ENCODE measurements at places on chromosomes 7 and 10.

- DNase-seq, result no peak
Observed at GRCh38 chr10:112262546-112262945, 20.7 kb upstream of the TECTB start.

DNA sequence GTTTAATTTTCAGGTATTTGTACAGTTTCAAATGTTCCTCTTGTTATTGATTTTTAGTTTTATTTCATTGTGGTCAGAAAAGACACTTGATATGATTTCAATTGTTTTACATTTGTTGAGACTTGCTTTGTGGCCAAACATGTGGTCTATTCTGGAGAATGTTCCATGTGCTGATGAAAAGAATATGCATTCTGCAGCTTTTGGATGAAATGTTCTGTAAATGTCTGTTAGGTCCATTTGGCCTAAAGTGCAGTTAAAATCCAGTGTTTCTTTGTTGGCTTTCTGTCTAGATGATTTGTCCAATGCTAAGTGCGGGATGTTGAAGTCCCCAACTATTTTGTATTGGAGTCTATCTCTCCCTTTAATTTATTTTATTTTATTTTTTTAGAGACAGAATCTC, 70.5 kb downstream of the ZNF503 start:
- DNase-seq, result no peak

DNA sequence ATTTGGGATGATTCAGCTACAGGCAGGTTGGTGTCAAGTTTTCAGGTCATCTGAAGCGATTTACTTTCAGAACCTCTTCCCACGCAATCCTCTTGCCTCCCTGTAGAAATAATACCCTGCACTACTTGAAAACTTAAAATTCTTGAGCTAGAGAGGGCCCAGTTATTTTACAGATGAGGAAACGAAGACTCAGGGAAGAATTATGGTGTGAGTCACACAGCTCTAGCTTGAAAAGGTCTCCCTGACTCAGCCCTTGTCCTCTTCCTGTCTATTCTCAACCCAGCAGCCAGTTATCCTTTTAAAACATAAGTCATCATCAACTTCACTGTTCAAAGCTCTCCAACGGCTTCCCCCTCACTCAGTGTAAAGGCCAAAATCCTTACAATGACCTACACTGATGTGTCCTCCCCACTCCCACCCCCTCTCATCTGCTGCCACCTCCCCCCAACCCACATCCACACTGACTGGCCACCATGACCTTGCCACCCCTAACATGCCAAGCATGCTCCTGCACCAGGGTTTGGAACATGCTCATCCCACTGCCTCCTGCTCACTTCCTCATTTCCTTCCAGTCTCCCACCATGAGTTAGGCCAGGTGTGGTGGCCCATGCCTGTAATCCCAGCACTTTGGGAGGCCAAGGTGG, 3.4 kb downstream of the DNMBP start:
- no peak for DNase-seq

- DNase-seq, result no peak
Observed at GRCh38 chr7:76424413-76425111, at the start of gene ZP3. ZP3 (plus strand) TSS chr7:76424950; CDS start chr7:76424965, 15 bp downstream.

DNA sequence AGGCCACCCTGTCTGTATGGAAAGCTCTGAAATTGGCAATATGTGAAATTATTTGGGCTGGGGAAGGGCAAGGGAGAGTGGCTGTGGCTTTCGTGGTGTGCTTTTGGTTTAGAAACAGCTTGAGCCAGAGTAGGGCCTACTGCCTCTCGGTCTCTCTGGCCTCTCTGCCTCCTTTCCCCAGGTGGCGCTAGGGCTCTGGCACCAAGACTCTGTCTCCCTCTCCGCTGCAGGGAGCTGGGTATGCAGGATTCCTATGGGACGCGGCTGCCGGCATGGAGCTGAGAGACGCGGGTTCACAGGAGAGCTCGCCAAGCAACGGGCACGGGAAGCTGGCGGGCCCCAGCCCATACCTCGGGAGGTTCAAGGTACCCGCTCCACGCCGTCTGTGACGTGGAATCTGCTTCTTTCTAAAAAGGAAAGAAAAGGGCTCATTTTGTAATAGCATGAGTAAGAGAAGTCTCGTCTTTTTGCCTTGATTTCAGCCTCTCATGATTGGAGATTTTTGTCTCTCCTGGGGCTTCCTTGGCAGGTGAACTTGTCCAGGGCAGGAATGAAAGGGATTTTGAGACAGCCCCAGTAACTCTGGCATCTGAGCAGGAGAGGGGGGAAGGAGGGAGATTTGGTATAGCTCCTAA, 105.1 kb upstream of the ANLN start:
- peak; percentile 26 for DNase-seq

- DNase-seq, result no peak
Observed at GRCh38 chr10:31058795-31059703, 27.4 kb upstream of the ZNF438 start.

GRCh38 chr7:27172823-27173510, 1.2 kb downstream of the HOXA10 start:
- DNase-seq, result no peak

- DNase-seq, result no peak
Observed at GRCh38 chr7:129675521-129675920, 64.0 kb downstream of the NRF1 start.

- DNase-seq, result no peak
Observed at GRCh38 chr10:97813311-97813710, 36.3 kb upstream of the GOLGA7B start.

DNA sequence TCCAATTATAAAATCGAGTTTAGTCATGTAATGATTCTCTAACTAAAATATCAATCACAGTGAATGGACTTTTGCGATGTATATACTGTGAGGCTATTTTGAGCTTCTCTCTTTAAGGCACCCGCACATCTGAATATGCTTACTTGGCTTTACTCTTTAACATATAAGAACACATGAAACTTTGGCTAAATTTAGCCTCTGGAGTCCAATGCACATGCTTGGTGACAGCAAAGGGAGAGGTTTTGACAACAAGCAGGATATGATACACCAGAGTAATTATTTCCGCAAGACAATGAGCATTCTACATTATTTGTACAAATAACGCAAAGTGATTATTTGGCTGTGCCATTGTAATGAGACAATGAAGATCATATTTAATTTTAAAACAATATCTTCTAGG, 72.4 kb downstream of the ARID5B start:
- DNase-seq, result no peak

- no peak for DNase-seq
Observed at GRCh38 chr10:101609481-101609880, 21.4 kb downstream of the DPCD start.

GRCh38 chr7:131502810-131503508, 53.5 kb downstream of the PODXL start:
- peak; percentile 43 for DNase-seq

DNA sequence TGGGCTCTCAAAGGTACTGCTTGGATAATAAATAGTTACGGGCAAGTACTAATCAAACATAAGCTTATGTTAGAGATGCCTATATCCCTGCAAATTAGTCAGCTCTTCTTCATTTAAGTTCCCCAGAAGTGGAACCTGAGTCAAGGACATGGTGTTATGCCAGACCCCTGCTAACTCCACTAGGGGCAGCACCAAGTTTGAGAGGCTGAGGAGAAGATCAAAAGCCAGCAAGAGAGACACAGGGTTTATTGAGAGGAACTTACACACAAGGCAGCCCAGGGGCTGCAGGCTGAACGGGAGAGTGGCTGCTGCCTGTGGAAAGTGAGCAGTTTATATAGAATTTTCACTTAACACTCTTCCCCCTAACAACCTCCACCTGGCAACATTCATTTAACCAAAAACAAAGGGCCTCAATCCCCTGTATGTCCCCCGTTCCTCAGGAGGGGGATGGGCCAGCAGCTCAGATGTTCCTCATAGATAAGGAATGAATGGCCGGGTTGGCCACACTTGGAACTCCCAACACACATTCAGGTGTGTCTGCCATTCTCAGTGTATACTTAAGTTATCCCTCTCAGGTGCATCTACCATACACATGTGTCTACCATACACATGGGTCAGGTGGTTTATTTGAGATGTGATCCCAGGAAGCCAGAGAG, 62.6 kb upstream of the GHITM start:
- DNase-seq, result no peak

DNA sequence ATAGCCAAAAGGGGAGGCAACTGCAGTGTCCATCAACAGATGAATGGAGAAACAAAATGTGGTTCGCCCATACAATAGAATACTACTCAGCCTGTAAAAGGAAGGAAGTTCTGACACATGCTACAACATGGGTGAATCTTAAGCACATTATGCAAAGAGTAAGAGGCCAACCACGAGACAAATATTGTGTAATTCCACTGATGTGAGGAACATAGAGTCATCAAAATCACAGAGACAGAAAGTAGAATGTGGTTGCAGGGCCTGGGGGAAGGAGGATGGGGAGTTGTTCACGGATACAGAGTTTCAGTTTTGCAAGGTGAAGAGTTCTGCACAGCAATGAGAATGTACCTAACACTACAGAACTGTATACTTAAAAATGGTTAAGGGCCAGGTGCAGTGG, 13.7 kb upstream of the C10orf71 start:
- no peak for DNase-seq

GRCh38 chr7:154871928-154872750, 130.8 kb downstream of the PAXIP1 start:
- DNase-seq, result no peak

GRCh38 chr7:147595042-147595441, 995.5 kb upstream of the C7orf33 start:
- DNase-seq, result no peak

DNA sequence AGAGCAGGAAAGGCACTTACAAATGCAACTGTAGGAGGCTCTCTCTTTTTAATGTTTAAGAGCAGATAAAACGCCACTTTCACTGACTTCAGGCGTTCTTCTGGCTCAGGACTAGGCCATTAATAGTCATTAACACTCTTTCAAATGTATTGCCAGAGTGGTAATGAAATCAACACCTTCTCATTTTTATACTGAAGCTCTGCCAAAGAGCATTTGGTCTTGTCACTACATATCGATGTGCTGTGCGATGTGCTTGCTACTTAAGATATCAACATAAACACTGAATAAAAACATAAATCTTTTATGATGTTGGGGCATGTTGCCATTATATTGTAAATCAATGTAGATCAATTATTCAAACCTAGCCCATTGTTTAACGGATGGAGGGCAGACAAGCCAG, 634.7 kb downstream of the ARL4A start:
- no peak for DNase-seq

GRCh38 chr7:144720149-144720548, 115.7 kb downstream of the TPK1 start:
- DNase-seq, result no peak

GRCh38 chr7:155057076-155057475, 13.0 kb upstream of the HTR5A start:
- DNase-seq, result no peak

DNA sequence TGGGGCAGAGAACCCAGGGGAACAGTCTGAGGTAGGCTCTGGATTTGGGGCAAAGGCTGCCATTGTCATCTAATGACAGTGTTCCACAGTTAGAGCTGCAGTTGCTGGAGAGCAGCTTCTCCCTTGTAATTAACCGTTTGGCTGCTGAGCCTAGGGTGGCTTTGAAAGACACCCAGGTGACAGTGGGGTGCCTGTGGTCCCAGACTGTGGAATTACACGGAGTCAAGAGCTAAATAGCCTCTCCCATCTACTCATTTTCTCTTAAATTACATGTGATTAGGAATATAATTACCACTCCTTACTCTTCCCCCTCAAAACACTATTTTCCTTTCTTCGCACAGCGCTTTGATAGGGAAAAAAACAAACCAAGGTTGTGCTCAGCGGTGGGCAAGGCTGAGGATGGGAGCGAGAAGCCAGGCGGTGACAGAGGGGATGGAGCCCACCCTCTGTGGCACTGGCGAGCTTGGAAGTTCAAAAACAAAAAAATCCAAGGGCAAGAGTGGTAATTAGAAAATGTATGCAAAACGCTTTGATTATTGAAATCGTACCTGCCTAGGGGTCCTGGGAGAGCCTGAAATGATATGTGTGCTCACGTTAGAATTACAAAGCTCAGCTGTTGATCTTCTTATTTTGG, 44.1 kb downstream of the BAMBI start:
- no peak for DNase-seq

- no peak for DNase-seq
Observed at GRCh38 chr7:86437951-86438450, 205.7 kb upstream of the GRM3 start.

- DNase-seq, result no peak
Observed at GRCh38 chr7:47698386-47698785, 116.5 kb upstream of the TNS3 start.

DNA sequence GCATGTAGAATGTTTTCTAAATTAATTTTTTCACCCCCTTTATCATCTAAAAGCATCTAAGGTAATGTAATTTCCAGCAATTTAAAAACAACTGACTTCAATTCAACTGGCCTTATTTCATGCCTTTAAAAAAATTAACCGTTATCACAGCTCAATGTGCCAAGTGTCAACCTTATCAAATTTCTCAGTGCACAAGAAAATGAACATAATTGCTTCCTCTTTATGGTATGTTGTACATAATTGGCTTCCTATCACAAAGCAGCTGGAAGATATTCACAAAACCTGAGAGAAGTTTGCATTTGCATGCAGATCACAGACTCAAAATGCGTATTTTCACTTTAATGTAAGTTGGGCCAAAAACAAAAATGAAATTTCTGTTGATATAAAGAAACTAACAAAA, 966.4 kb downstream of the GRM8 start:
- no peak for DNase-seq

DNA sequence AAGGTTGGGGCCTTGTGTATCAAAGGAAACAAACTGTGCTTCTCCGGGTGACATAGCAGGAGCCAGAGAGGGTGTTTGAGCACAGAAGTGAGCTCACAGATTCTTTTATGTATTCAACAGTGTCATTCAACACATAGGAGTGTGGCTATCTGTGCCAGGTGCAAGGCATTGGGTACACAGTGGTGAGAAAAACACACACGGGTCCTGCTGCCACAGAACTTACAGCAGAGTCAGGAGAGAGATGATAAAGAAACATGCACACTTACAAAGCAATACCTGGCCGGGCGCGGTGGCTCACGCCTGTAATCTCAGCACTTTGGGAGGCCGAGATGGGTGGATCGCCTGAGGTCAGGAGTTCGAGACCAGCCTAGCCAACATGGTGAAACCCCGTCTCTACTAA, 16.3 kb upstream of the ECHDC3 start:
- peak; percentile 35 for DNase-seq

- DNase-seq, result no peak
Observed at GRCh38 chr7:151999424-152000090, 25.9 kb upstream of the GALNT11 start.

DNA sequence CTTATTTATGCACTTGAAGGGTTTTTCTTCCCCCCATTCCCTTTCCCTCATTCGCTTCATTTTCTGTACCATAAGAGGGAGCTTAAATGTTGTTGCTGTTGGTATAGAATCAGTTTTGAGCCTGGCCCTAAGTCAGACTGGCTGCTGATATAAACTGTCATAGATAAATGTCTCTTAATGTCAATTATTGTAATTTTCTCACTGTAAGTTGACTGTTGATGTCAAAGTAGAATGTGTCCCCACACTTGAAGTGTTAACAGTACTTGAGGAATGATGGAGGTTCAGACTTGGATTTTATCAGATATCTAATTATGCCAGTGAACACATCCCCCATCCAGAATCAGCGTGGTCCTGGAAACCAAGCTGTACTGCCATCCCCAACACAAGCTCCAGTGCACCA, 87.8 kb downstream of the PRR15 start:
- no peak for DNase-seq
